T-cell (primary cell): ENCODE measurements at places on chromosomes 3 and 15. TPM values are rescaled to one million over a fixed set of nuclear protein-coding genes. Genes with fewer than 3 reads are reported as not detected.

The KLHL6 gene
- total RNA-seq, result 52.5 TPM

The NR1I2 gene
- 0.39 TPM for total RNA-seq

The GOLGA6L9 gene
- 4.4 TPM for total RNA-seq

The CHRD gene
- not detected for total RNA-seq

The KLHL40 gene
- not detected for total RNA-seq

The EAF1 gene
- total RNA-seq, result 29.7 TPM

The TERC gene
- total RNA-seq, result 10.3 TPM

The ZPLD1 gene
- not detected for total RNA-seq

The MME gene
- total RNA-seq, result 0.39 TPM

The B3GALNT1 gene
- total RNA-seq, result 0.60 TPM

The SCAANT1 gene
- total RNA-seq, result not detected

The TCF12 gene
- total RNA-seq, result 78.0 TPM
